Activated T-helper 1 cell treated with anti-CD3 and anti-CD28 coated beads, Interleukin-2, amount 50 U/mL, for 16 hours (primary cell): ENCODE measurements at places on chromosomes 4 and X.

DNA sequence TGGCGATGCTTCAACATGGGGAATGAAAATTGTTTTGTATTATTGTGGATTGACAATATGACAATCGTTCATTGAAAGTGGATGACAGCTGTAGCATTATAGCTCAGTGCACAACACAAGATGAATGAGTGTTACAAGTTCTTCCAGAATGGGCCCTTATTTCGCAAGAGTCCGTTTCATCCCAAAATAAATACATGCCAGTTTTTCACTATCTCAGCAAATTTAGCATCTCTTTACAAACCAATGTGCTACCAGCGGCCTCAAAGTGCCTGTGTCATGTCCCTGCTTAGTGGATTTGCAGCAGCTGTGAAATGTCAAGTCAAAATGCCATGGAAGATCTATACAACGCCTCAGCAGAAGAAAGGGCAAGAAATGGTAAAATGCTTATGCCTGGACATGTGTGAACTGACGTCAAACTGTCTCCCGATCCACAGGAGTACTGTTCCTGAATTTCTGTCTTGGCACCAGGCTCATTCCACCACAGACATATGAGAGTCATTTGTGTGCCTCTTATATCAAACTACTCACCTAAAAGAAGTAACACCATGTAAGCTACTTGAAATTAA lies 109.6 kb downstream of the MAML3 start:
- no peak for DNase-seq

DNA sequence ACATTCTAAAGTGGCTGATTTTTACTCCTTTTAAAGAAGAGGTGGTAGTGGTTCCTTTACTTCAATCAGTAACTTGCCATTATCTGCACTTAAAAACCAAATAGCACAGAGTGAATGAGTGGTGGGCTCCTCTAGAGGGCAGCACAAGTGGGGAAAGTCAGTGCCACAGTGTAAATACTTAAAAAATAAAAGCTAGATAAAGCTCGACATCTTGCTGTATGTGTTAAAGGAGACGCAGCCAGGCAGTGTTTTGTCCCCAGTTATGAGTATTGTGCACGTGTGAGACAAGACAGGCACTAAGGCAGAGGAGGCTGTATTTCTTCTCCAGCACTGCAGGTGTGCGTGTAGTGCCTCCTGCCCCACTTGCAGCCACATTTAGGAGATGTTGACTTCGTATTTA lies 24.6 kb downstream of the NAP1L5 start:
- no peak for DNase-seq

- DNase-seq, result no peak
Measured at GRCh38 chr4:3252831-3253641, 4.1 kb downstream of the MSANTD1 start.

- DNase-seq, result no peak
Measured at GRCh38 chr4:123064390-123064789, 142.0 kb upstream of the NUDT6 start.

- no peak for DNase-seq
Measured at GRCh38 chrX:120452131-120452530, 17.0 kb downstream of the LAMP2 start.
